B cell (primary cell): ENCODE measurements at places on chromosomes 3 and 15.

GRCh38 chr3:175374705-175375104, 515.6 kb downstream of the NAALADL2 start:
- no peak for DNase-seq

GRCh38 chr15:60460931-60461330, 18.0 kb downstream of the ICE2 start:
- no peak for DNase-seq

GRCh38 chr3:106635271-106635670, 742.0 kb upstream of the CCDC54 start:
- DNase-seq = no peak

- DNase-seq = no peak
Observed at GRCh38 chr3:118907909-118908308, 126.7 kb downstream of the IGSF11 start.

DNA sequence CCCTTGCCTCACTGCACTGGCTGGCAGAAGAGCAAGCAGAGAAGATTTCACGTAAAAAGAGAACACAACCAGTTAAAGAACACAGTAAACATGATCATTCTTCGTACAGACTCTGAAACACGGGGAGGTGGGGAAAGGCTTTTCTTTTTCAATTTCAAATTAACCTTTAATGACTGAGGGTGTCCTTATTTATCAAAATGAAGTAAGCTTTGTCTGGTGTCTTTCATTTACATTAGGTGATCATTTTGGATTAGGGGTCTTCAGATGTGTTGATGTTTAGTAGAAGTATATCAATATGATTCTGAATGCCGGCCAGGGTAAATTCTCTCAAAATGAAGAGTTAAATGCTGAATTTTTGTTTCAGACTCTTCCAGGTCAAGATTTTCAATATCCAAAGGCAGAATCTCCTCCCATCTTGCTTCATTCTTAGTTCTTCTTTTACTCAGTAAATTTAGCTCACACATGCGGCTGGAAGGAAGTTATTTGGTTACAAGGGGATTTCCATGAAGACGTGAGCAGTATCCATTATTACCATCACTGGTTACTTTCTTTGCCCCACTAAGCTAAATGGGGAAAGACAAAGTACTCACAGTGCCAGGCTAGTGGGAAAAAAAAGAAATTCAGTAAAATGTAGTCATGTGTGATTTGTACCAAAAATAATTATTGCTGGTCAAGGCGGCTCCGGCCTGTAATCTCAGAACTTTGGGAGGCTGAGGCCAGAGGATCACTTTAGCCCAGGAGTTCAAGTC, 272.2 kb upstream of the NR2F2 start:
- DNase-seq = peak; percentile 42

DNA sequence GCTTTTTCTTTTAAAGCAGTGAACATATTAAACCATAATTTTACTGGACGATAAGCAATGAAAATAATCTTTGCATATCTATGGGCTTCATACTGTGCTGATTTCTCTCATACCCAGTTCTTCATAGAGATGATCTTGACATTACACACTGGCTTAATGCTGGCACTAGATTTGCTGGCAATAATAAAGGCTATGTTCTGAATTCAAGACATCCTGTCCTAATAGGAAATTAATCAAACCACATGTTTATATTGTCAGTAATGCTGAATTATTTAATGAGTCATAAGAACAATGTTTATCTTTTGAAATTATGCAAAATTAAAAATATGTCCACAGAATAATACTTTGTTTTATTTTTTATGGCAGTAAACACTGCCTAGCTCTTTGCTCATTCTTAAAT, 643.2 kb downstream of the OTOL1 start:
- no peak for DNase-seq

- no peak for DNase-seq
Observed at GRCh38 chr3:42148982-42149432, 57.9 kb downstream of the TRAK1 start.

- no peak for DNase-seq
Observed at GRCh38 chr3:64187065-64187959, 38.0 kb downstream of the PRICKLE2 start.

- no peak for DNase-seq
Observed at GRCh38 chr3:44939581-44940036, 36.4 kb downstream of the ZDHHC3 start.

DNA sequence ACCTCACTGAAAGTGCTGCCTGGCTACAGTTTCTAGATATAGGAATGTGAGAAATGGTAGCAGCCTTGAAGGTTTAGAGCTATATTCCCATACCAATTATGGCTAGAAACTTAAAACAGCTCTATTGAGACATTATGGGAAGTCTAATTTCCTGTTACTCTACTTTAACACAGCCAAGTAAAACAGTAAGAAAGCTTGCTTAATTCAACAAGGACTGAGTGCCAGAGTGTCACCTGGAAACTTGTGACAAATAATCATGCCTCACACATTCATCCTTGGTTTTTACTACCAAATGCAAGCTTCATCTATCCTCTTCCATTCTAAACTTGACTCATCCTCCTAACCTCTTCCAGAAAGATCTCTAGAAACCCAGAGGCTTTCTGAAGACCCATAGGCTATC, 41.7 kb downstream of the UBE3A start:
- DNase-seq = no peak
